Left ventricle myocardium superior (tissue), 1 donor: ENCODE measurements at places on chromosomes 3 and 15.

- DNase-seq: no peak
These were observed 122.4 kb downstream of the NECTIN3 start for GRCh38 chr3:111194048-111194447.

DNA sequence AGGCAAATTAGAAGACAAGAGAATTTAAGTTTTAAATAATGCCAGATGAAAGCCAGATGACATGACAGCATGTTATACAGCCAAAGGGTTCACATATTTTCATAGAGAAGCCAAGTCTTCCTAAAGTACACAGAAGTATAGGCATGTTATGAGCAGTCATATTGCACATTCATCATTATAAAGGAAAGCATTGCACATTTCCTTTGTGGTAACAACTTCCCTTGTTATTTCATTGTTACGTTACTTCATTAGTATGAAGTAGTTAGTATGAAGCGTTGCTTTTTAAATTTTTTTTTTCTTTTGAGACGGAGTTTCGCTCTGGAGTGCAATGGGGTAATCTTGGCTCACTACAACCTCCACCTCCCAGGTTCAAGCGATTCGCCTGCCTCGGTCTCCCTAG lies 4.6 kb upstream of the ABCC5 start:
- no peak for DNase-seq

DNA sequence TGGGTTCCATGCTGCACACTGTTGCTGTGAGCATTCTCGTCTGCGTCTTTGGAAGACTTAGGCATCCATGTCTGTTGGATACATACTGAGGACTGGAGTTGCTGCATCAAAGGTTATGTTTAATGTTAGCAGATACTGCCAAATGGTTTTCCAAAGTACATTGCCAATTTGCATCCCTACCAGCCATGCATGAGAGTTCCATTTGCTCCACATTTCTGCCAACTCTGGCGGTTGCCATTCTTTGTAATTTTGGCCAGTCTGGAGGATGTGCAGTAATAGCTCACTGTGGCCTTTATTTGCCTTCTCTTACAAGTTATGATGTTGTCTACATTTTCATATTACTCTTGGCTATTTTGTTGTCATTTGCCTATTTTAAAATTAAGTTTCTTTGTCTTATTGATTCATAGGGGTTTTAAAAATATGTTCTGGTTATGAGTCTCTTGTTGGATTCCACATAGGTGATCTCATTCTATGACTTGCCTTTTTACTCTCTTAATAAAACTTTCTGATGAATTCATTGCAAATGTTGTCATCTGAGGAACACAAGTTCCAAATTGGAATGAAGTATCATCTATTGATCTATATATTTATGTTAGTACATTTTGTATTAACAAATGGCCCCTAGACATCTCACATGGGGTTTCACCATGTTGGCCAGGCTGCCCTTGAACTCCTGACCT lies 42.1 kb downstream of the FBLN2 start:
- DNase-seq: no peak

DNA sequence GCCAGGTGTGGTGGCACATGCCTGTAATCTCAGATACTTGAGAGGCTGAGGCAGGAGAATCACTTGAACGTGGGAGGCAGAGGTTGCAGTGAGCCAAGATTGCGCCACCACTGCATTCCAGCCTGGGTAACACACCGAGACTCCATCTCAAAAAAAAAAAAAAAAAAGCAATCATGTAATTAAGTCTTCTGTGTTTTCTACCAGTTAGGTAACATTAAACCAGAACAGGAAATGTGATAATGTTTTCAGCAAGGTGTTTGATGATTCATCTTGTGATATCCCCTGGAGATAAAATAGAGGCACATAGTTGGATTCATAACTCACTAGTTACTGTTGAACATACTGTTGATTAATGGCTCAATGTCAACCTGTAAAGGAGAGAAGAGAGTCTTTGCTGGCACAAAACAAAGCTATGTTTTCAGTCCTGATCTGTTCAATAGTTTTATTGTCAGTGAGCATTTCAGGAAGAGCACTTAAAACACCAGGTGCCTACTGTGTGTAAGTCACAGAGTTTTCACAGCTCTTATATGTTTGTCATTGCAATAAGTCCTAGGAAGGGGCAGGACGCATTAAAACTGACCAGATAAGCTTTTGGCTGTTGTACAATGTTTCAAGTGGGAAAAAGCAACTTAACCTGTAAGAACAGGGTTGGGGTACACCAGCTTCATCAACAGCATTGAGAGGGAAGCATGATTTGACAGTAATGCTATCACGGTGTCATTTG lies 19.5 kb downstream of the DNAJB11 start:
- no peak for DNase-seq
